ENCODE measurements at places on chromosomes 2 and 18.
A peak's percentile ranks its signal among the peaks of the same experiment; 100 is the strongest.

DNA sequence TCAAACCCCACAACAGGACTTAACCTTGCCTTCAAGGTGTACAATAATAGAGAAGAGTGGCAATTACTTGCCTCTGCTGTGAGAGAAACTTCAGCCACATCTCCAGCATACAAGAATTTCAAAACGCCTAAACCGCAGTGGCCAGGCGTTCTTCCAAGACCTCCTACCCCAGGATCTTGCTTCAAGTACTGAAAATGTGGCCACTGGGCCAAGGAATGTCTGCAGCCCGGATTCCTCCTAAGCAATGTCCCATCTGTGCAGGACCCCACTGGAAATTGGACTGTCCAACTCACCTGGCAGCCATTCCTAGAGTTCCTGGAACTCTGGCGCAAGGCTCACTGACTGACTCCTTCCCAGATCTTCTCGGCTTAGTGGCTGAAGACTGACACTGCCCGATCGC is 2.8 kb upstream of the CYB5A start:
- no peak for DNase-seq

GRCh38 chr2:55102056-55102812 is 52.0 kb upstream of the RTN4 start:
- DNase-seq = no peak

GRCh38 chr2:218027426-218028188 is 24.8 kb upstream of the TNS1 start:
- DNase-seq = no peak

DNA sequence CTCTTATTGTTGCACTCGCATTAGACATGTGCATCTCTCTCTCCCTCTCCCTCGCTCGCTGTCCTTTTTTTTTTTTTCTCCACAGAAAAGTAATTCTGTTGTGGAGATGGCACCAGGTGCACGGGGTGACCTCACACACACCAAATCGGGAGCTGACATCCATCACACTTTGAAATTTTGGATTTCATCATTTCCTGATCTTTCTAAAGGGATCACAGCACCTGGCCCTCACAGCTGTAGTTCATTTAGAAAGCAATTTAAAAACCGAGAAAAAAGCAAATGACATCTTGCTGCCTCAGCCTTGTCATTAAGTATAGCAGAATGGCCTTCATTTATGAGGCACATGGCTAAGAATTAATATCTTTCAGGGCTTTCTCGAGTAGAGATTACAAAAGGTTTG is 717.2 kb downstream of the RNF144A start:
- DNase-seq = peak; percentile 93

GRCh38 chr2:232979871-232980461 is 33.1 kb downstream of the NGEF start:
- no peak for DNase-seq

DNA sequence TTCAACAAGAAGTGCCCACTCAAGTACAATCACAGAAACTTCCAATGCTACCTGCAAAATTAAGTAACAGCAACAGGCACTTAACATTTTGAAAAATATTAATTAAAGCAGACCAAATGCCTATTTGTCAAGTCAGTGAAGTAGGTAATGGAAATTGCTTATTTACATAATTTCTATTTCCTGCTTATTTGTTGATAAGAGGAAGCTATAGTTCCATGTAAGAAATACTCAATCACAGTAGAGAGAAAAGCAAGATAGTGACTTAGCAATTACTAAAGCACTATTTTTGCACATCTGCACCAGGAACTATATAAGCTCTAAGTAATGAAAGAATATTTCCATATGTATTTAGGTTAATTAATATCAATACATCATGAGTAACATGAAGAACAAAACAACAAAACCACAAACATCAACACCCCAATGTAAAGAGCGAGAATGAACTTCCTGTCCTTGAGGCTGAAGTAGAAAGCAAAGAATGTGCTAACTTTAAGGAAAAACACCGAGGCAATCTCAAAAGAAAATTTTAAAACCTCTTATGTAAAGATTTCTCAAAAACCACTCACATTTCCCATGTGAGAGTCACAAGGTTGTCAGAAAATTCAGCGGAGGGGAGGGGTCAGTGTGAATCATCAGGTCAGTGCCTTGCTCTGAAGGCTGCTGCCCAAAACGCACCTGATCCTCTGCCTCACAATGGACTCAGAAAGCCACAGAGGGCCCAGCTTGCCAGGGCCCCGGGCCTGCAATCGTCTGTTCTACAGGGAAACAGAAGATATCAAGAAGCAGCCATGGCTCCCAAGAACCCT is 12.5 kb downstream of the NPC1 start:
- DNase-seq = no peak
